Cerebellar nuclear complex (tissue), 1 donor: ENCODE measurements at places on chromosomes 12 and 14.

GRCh38 chr14:31945074-31945613, 132.0 kb upstream of the ARHGAP5 start:
- no peak for DNase-seq

DNA sequence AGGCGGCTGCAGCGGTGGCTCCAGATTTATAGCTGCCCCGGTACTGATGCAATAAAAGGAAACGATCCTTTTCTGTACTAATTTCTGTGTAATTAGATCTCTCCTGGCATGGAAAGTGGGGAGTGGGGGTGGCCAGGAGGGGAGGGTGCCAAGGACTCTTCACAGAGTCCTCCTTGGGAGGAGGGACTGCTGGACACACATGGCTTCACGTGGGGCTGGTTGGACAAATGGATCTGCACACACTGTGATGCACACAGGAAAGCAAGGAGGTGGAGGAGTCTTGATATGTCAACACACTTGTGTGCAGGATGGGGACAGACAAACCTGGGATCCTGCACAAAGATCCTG, 23.8 kb upstream of the ATP5MC2 start:
- DNase-seq: no peak

- DNase-seq: no peak
Observed at GRCh38 chr12:100075598-100075997, 67.1 kb downstream of the BLTP3B start.

DNA sequence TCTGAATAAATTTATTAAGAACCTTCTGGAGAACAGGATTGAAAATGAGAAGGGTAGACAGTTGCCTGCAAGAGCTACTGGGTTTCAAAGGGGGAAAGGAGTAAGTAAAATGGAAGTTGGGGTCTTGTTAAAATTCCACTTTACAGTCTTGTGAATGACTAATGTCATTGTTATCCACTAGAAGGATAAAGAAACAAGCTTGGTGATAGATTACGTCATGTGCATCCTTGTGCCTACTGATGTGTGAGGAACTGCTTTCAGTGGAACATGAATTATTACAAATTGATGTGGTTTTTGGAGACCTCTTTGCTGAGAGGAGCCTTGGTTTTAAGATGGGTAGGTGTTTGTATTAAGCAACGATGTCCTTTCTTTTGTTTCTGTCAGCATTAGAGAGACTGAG, 272.5 kb upstream of the PRICKLE1 start:
- no peak for DNase-seq

GRCh38 chr14:79037593-79037992, 867.4 kb downstream of the NRXN3 start:
- DNase-seq: no peak

DNA sequence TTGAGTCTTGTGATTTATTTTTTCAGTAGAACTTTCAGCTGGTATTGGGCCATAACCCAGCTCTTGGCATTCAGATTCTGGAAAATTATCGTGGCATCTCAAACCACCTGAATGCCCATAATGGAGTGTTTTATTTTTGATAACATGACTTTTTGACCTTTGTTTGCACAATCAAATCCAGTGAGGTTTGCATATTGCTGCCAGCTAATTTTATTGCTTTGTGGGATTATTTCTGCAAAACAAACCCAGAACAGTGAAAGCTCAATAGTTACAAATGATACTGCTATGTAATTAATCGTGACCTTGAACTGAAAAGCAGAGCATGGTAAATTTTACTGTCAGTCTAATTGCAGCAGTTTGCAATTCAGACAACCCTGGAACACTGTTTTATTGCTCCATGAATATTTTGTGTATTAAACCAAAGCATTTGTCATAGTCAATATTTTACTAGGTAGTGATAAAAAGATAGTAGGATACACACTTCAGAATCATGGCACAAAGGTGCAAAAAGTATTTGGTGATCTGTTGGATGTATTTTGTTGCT, 255.2 kb upstream of the NAV3 start:
- no peak for DNase-seq

GRCh38 chr14:100011628-100012325, 53.4 kb upstream of the EVL start:
- DNase-seq: no peak

- no peak for DNase-seq
Observed at GRCh38 chr12:31011746-31012566, 61.7 kb upstream of the DDX11 start.
